HEK293T (cell line): ENCODE measurements at places on chromosomes 11 and 22.

DNA sequence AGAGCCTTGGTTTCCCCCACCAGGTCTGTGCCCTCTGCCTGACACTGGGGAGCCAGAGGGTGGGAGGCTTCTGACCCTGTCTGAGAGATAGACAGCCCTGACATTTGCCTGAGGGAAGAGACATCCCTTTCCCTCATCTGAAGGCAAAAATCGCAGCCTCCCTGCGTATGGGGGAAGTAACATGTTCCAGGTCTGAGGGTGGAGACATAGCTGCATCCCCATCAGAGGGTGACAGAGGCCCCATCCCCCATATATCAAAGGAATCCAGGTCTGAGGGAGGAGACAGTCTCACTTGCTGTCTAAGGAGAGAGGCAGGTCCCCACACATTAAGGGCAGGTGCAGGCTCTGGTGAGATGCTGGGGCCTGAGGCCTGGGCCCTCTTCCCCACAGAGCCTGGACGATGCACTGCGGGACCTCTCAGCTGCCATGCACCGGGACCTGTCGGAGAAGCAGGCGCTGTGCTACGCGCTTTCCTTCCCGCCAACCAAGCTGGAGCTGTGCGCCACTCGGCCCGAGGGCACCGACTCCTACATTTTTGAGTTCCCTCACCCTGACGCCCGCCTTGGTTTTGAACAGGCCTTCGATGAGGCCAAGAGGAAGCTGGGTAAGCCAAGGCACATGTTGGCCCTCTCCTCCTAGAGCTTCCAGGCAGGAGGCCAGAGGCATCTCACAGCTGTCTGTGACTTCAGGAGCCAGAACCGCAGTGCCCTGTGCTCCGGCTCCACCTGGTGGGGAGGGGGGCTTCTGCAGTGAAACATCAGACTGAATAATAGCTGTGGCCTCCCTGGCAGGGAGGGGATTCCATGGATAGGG is 16.1 kb upstream of the RELT start:
- peak; percentile 73 for DNase-seq

GRCh38 chr11:45483416-45483815 is 182.0 kb downstream of the CHST1 start:
- no peak for DNase-seq

DNA sequence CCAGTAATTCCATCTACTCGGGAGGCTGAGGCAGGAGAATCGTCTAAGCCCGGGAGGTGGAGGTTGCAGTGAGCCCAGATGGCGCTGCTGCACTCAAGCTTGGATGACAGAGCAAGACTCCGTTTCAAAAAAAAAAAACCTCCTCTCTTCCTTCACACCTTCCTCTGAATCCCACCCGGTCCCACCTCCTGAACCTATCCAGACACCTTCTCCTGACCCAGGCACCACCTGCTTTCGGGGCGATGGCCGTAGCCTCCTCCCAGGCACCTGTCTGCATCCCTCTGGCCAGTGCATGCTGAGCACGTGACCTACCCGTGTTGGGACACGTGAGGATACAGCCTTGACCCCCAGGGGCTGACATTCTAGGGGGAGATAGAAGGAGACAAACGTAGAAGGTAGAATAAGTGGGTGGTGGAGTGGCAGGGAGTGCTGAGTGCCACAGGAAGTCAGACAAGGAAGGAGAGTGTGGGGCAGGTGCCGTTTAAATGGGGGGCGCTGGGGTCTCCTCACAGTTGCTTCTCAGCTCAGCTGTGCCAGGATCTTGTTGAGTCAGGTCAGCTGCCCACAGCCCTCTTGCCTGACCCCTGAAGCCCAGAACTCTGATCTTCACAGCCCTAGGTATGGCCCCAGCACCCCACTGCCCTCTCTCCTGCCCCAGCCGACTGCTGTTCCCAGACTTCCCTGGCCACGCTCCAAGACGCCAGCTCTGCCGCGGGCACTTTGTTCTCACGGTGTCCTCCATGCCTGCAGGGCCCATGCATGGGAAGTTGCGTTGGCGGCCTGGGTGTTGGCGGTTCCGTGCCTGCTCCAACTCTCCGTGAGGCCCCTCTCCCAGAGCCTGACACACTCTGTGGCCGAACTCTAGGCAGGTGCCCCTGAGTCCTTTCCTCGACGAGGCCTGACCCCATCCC is 1.2 kb upstream of the MIOX start:
- no peak for DNase-seq

GRCh38 chr22:30763815-30764673 is 69.4 kb downstream of the OSBP2 start:
- peak; percentile 84 for DNase-seq

DNA sequence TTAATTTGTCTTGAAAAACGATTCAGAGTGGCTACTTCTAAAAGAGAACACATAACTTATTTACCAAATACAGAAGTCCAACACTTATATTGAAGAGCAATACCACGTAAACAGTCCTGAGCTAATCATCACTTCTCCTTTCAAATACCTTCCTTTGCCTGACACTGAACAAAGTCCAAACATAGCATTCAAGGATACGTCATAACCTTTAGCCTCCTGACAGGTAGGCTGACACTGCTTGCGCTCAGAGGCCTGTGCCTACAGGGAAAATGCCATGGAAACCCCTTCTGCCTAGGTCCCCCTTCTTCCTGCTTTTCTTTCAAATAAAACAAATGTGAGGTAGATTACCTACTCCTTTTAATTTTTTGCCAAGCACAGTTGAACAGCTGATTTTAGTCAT is 510.0 kb downstream of the INSC start:
- no peak for DNase-seq

GRCh38 chr11:125724125-125724524 is 22.0 kb upstream of the PATE1 start:
- no peak for DNase-seq

- peak; percentile 85 for DNase-seq
Measured at GRCh38 chr11:62542750-62543567, 3.6 kb downstream of the AHNAK start.

GRCh38 chr22:29912605-29913398 is 29.8 kb downstream of the MTMR3 start:
- no peak for DNase-seq

DNA sequence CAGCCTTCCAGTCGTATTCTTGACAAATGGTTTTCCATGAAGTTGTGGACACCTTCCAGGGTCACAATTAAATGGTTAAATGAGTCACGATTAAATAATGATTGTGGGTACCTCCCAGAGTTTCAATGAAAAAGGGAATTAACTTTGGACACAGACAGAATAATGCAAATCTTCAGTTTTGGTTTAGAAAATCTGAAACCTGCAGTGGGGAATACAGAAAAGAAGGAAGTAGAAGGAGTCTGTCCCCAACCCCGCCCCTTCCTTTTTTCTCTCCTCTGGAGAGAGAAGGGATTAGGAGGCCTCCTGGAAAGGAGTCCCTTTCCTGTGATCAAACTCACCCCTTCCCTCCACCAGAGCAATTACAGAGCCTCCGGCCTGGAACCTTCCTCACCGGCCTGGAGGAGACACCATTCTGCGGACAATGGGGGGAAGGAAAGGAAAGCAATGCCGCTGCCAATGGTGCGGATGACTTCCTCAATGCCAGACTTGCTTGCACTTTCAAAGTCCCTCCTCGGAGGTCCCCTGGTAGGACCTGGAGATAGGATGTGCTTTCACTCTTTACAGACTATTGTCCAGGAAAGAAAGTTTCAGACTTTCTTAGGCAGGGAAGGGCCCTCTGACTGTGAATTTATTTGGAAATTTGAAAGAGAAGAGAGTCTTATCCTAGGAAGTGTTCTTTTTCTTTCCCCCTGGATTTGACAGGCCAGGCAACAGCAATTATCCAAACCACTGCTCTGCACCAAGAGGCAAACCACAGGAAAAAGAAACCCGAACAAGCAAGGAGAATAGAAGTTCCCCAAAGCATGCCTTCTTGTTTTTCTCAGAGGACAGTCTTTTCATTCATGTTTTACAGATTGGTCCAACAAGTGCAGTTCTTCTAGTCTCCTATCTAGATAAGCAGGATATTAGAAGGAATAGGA is 86.8 kb downstream of the PTPRJ start:
- DNase-seq = no peak

- DNase-seq = no peak
Measured at GRCh38 chr11:134731213-134731961, 319.3 kb upstream of the B3GAT1 start.

- no peak for DNase-seq
Measured at GRCh38 chr11:18229501-18229900, 7.1 kb downstream of the SAA4 start.

DNA sequence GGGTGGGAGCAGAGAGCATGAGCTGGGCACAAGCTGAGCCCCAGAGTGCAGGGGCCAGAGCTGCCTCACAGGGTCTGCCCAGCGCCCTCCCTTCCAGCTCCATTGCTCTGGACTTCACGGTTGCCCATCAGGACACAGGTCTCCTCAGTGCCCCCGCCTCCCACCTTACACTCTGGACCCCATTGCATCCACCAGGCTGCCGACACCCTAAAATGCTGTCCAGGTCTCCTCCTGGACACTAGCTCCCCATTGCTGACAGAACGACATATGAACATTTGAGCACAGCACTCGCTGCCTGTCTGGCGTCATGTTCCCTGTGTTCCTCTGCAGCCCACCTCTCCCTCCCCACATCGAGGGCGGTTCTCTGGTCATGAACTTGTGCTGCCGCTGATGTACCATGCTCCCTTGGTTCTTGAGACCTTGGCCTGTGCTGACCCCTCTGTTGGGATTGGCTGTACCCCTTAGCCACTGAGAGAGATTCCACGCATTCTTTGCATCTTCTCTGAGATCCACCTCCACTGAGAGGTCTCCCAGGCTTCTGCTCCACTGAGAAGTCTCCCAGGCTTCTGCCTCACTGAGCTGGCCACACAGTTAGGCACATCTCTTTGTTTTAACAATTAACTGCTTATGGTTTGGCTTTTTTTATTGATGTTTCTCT is 34.2 kb upstream of the NECTIN1 start:
- DNase-seq = no peak

DNA sequence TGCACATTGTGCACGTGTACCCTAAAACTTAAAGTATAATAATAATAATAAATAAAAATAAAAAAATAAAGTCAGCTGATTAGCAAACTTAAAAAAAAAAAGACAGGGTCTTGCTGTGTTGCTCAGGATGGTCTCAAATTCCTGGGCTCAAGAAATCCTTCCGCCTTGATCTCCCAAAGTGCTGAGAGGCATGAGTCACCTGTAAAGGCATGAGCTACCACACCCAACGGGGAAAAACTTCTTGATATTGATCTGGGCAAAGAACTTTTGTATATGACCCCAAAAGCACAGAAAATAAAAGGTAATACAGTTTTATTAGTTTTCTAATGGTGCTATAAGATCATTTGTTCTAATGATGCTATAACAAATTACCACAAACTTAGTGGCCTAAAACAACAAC is 46.1 kb downstream of the ENTHD1 start:
- DNase-seq = no peak

- peak; percentile 85 for DNase-seq
Measured at GRCh38 chr22:31248138-31248745, 36.1 kb downstream of the LIMK2 start.

- DNase-seq = no peak
Measured at GRCh38 chr11:63870351-63871140, 31.6 kb downstream of the MARK2 start.

DNA sequence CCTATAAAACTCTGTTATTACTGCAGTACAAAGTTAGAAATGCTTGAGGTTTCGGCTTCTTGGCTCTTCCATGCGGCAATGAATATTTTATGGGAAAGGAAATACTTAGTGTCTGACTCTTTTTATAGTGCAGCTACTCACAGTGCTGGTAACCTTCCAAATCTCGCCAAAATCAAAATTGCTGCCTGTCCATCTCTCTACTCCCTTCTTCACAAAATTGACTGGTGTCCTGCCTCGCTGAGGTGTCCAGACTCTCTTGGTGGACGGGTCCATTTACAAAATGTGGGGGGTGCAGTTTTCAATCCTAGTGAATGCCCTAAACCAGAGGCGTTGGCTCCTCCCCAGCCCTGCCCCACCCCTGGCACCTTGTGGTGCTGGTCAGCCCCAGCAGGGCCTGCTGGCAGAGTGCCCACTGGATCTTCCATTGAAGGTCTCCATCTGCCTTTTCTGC is 73.5 kb downstream of the ZBTB16 start:
- no peak for DNase-seq

- no peak for DNase-seq
Measured at GRCh38 chr22:20750461-20751184, 23.3 kb upstream of the SERPIND1 start.

DNA sequence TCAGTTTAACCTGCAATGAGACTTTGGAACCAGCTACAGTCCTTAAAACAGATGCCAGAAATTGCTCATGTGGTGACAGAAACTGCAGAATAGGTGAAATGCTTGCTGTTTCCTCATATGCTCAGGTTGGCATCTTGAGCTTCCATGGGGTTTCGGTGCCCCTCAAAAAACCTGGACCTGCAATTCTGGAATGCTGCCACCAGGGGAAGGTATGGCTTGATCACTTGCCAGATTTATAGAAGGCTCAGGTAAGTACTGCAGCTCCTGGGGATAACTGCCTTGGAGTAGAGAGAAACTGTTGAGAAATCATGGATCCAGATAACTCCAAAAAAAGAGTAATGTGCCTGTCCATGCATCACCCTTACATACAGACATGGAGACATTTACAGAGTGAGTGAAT is 113.0 kb downstream of the CTTN start:
- no peak for DNase-seq

DNA sequence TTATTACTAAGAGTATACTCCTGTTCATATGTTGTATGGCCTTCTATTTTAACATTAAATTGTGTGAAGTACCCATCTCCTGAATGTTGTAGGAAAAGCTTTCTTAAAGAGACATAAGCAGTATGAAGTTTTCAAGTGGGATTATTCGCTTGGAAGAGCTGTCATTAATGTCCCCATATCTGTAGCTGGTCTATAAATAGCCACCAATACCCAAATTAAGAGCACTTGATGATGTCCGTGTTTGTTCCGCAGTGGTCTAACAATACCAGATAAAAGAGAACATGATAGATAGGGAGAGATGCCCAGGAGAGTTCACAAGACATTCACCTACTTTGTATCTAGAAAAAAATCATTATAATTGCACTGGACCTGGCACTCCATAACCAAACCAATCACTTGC is 527.6 kb downstream of the DLG2 start:
- no peak for DNase-seq

GRCh38 chr11:64675450-64676260 is 47.3 kb downstream of the NRXN2 start:
- peak; percentile 55 for DNase-seq

GRCh38 chr11:37671321-37671720 is 1073.3 kb upstream of the RAG2 start:
- no peak for DNase-seq

DNA sequence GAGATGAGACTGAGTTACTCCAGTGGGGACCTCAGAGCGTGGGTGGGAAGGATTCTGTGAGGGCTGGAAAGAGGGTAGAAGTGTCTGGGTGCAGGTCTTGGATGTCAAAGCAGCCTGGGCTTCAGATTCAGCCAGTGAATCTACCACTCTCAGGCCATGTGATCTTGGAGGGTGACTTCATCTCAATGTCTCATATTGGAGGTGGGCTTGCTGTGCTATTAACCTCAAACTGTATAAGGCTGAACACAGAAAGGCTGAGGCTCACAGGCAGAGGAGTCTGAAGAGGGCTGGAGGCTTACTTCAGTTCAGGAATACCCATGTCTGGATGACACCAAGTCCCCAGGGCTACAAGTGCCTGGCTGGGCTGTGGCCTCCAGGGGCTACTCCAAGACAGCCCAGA is 63.4 kb downstream of the CSNK2A3 start:
- DNase-seq = no peak
